ENCODE measurements at places on chromosomes 5 and 9.

- no peak for DNase-seq
Observed at GRCh38 chr5:136195971-136196820, 3.2 kb upstream of the SMIM32 start.

GRCh38 chr9:115590011-115590410 is 472.1 kb upstream of the TNC start:
- DNase-seq: no peak

DNA sequence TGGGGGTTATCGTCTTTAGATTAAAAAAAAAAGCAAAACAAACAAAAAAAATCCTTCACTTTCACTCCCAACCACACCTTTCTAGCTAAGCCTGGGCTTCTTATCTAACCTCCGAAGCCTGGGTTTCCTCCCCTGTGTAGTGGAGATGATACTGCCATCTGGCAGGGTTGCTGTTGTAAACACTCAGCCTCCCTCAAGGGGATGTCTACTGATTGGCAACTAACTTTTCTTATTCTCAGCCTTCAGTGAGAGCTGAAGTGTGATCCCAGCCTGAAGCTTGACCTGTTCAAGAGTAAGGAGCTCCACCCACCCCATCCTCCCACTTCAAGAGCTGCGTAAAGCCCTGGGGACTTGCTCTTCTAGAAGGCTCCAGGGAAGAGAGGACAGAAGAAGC is 21.5 kb upstream of the WWC1 start:
- no peak for DNase-seq

GRCh38 chr5:144028636-144029035 is 141.8 kb downstream of the YIPF5 start:
- DNase-seq: no peak

- no peak for DNase-seq
Observed at GRCh38 chr9:135023088-135023785, 64.2 kb upstream of the OLFM1 start.

DNA sequence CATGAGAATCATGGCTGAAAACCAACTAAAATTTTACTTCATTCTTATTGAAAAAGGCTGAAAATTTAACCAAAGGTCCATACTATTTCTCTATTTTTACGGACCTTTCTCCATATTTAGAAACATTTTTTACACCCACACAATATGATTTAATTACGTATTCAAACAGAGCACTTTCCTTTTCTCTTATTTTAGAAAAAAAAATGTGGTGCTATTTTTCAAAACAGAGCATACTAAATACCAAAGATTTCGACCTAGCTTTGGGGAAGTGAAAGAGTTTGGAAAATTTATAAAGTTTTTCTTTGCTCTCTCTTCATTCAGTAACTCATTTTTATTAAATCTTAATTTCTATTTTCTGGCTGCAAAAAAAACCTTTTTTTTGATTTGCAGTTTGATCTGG is 38.1 kb downstream of the RNF145 start:
- DNase-seq: no peak

DNA sequence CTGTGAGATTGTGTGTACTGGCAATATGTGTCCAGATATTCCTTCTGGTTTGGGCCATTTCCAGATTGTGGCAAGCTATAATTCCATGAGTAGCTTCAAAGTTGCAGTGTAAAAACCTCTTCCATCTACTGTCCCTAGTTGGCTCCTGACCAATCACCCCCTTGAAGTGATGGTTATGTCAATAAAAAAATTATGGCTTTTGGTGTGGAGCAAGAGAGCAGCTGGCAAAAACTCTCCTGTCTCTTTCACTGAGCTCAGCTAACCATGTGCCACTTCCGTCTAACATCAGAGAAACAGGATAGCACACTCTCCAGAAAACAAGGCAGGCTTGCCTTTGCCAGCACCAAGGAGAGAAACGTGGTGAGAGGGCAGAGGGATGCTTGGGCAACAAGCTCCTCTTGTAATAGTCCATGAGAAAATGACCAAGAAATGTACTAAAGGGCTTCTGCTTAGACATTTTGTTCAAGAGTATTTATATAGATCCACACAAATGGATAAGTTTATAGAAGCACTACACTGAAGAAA is 914.4 kb upstream of the SEMA6A start:
- DNase-seq: no peak

GRCh38 chr5:37701868-37702267 is 138.0 kb downstream of the GDNF start:
- no peak for DNase-seq

DNA sequence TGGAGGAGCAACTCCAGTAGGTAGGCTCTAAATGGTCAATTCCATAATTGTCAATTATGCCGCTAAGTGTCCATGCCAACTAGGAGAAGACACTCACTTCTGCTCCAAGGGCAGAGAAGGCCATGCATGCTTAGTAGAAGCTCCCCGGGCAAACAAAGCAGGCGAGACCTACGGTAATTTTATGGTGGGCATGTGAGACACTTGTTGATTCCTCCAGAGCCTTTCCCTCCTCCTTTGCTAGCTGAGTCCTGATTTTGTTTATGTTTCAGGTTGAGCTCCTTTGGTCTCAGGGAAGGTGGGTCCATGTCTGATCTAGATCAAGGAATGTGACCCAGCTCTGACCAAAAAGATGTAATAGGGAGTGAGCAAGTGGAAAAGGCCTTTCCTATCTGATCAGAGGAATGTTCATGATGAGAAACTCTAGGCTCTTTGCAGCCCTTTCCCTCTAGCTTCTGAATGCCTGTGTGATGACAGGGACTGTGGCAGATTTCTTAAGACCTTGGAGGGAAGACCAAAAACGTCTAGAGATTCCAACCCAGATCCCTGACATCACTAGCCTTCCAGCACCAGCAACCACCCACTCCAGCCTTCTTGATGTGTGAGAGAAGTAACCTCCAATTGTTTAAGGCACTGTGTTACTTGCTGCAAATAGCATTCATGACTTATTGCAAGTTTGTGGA is 7.7 kb upstream of the CPEB4 start:
- no peak for DNase-seq

GRCh38 chr9:86503314-86503713 is 149.1 kb upstream of the TUT7 start:
- DNase-seq: no peak

DNA sequence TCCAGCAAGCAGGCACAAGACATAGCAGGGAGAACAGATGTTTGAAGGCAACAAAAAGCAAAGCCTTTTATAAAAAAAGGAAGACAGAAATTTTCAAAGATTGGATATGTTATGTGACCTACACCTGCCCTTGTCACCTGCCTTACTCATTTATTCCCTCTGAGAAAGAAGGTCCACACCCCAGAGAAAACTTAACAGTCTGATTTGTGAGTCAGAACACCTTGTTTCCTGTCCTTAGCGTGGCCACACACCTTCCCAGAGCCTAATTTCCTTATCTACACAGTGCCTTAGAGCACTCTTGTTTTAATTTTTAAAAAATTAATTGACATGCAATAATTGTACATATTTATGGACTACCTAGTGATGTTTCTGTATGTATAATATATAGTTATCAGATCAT is 419.0 kb upstream of the DAB2 start:
- DNase-seq: no peak

DNA sequence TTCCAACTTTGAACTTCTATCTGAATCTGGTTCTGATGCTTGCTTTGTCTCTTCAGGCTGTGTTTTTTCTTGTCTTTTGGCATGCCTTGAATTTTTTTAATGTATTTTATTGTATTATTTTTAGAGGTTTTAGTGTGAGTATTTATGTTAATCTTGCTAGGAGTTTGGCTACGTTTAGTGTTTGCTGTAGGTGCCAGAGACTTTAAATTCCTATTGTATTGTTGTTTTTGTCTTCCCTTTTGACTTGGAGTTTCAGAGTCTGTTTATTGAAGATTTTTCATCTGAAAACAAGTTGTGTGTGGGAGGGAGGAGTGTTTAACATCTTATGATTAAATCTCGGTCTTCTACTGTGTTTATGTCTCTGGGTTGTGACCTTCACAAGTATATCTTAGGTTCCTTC is 956.8 kb downstream of the TLE1 start:
- DNase-seq: no peak

DNA sequence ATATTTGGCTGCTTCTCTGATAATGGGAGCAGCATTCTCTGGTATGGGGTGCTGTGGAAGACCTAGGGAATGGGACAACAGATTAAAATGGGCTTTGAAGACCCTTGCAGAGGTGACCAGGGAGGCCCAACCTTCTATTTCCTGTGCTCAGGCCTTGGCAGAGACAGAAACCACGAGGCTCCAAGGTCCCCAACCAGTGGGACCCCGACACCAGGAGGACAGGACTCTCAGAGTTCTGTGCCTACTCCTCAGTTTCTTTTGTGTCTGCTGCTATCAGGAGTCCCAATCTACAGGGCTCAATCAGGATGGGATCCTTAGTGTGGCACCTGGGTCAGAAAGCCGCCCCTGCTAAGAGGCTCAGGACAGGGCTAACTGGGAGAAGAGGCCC is 29.3 kb downstream of the CSF2 start:
- no peak for DNase-seq

DNA sequence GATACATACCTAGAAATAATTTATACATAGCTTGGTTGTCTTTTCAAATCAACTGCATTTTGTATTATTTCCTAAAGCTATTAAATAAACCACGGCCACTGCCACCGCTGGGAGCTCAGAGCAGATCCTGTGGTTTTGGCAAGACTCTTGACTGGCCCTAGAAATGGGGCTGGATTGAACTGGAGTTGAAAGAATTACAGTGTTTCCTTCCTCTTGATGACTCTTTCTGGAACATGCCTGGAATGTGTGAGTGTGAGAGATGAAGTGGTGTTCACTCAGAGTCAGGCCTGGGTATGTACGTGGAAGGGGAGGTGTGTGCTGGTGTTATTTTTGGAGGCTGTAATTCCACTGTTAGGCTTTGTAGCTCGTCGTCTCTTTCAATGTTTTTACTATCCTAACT is 45.9 kb downstream of the TEK start:
- DNase-seq: no peak

- DNase-seq: no peak
Observed at GRCh38 chr9:115945009-115945431, 208.6 kb upstream of the PAPPA start.

GRCh38 chr9:2180154-2180553 is 165.0 kb downstream of the SMARCA2 start:
- DNase-seq: no peak

GRCh38 chr5:17228821-17229291 is 11.4 kb downstream of the BASP1 start:
- no peak for DNase-seq

DNA sequence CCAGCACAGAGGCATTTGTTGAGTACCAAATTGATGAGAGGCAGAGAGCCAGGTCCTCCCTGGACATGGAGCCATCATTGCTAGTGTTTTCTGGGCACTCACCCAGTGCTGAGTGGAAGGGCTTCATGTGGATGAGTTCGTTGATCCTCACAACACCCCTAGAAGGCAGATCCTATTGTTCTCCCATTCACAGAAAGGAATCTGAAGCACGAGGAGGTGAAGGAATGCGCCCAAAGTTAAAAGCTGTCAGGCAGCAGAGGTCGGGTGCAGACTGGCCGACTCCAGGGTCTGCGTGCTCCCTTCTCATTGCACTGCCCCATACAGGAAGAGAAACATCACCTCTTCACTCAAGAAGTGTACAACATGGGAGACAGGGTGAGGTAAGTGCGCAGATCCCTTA is 153.5 kb upstream of the TNPO1 start:
- DNase-seq: no peak

DNA sequence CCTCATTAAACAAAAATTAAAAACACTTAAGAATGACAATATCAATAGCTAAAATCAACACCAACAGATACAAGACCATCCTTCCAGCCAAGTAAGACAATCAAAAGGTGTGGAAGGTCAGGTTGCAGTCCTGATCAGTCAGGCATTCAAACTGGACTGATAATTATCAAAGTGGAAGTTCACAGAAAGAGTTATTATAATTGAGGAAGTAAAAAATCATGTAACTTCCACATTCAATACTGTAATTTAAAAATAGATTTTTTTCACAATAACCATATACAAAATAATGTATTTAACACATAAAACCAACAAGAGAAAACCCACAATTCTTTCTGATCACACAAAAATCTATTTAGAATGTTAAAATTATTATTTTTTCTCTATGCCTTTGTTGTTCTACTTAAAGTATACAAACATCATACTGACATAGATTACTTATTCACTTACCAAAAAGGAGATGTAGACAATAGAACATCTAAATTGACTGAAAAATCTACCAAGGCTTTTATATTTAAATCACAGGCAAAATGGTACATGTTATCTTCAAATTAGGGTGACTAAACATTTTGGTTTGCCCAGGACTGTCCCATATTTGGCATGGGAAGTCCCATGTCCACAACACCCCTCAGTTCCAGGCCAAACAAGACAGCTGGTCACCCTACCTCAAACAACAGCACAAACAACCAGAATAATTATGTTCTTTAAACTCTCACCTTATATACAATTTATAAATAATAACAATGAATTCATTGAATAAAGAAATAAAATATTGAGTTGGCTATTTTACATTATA is 142.5 kb upstream of the SLC24A2 start:
- DNase-seq: no peak

DNA sequence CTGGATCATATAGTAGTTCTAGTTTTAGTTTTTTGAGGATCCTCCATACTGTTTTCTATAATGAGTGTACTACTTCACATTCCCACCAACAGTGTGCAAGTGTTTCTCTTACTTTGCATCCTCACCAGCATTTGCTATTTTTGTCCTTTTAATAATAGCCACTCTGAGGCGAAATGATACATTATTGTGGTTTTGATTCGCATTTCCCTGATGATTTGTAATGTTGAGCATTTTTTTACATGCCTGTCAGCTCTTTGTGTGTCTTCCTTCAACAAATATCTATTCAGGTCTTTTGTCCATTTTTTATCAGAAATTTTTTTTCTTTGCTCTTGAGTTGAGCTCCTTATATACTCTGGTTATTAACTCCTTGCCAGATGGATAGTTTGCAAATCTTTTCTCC is 114.0 kb downstream of the ADAMTSL1 start:
- no peak for DNase-seq

DNA sequence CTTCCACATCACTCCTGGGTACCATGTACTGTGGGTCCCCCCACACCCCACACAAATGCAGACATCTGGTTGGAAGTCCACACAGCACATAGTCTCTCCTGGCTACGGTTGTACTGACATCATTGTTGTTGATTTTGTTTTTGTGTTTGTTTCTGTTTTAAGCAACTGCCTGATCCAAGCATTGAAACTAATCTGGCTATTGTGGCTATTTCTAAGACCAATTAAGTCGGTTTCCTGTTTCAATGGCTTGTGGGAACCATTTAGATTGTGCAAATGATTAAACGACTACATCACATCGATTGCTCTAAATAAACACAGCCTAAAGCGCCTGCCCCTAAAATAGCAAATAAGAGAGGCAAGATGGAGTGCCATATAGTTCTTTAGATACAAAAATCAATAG is 226.8 kb upstream of the IRX4 start:
- no peak for DNase-seq
